ENCODE measurements at places on chromosomes 5 and 9.

- DNase-seq: no peak
These were observed 16.3 kb upstream of the OLFM1 start for GRCh38 chr9:135070964-135071735.

DNA sequence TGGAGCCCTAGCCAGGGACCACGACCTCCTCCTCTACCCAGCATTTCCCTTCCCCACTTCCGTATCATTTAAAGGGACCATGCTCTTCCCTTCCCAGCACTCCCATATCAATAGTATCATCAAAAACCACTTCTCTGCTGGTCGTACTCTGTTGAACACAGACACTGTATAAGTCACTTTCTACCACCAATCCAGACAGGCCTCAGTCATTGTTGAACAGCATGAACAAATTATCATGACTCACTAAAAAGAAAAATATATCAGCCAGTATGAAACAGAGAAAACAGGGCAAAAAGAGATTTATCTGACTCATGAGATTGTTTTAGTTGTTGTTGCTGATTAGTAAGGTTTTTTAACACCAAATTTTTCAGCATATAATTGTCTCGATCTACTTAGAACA is 89.8 kb downstream of the CDKN2A start:
- DNase-seq: no peak

DNA sequence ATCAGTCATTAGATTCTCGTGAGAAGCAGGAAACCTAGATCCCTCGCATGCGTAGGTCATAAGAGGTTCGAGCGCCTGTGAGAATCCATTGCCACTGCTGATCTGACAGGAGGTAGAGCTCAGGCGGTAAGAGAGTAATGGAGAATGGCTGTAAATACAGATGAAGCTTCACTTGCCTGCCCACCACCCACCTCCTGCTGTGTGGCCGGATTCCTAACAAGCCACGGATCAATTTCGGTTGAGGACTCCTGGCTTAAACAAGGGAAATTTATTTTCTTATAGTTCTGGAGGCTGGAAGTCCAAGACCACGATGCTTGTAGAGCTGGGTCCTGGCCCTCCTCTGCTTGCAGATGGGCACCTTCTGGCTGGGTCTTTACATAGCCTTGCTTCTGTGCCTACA is 200.4 kb downstream of the PCSK5 start:
- DNase-seq: no peak

DNA sequence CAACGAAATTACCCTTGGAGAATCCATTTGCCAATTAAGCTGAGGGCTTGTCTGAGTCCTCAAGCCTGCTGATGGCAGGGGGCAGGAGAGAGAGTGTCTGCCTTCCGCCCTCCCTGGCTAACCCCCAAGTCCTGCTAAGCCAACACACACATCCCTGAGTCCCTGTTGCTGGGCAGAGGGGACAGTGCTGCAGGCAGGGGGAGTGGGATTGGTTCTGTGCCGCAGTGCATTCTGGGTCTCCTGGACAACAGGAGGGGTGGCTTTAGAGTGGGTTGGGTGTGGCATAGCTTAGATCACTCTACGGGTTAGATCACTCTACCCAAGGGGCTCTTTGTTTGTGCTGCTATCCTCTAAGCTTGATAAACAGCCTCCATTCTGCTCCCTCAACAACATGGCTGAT is 427.7 kb downstream of the CDK5RAP2 start:
- DNase-seq: no peak

- no peak for DNase-seq
These were observed 324.5 kb downstream of the ARHGEF28 start for GRCh38 chr5:73950441-73950873.

GRCh38 chr5:132752581-132753125 is 5.4 kb downstream of the CCNI2 start:
- no peak for DNase-seq

- DNase-seq: no peak
These were observed 12.0 kb downstream of the HIGD2A start for GRCh38 chr5:176400382-176401156.

GRCh38 chr9:127124111-127124531 is 1.7 kb upstream of the ANGPTL2 start:
- DNase-seq: no peak

GRCh38 chr9:130817914-130818313 is 17.1 kb upstream of the ABL1 start:
- DNase-seq: no peak

- DNase-seq: no peak
These were observed 82.8 kb downstream of the CAAP1 start for GRCh38 chr9:26809795-26810194.

- no peak for DNase-seq
These were observed 10.6 kb upstream of the QSOX2 start for GRCh38 chr9:136255896-136256890.

- no peak for DNase-seq
These were observed 165.2 kb downstream of the SLC25A46 start for GRCh38 chr5:110903966-110904365.

- no peak for DNase-seq
These were observed 69.3 kb downstream of the KIAA1958 start for GRCh38 chr9:112555844-112556482.

DNA sequence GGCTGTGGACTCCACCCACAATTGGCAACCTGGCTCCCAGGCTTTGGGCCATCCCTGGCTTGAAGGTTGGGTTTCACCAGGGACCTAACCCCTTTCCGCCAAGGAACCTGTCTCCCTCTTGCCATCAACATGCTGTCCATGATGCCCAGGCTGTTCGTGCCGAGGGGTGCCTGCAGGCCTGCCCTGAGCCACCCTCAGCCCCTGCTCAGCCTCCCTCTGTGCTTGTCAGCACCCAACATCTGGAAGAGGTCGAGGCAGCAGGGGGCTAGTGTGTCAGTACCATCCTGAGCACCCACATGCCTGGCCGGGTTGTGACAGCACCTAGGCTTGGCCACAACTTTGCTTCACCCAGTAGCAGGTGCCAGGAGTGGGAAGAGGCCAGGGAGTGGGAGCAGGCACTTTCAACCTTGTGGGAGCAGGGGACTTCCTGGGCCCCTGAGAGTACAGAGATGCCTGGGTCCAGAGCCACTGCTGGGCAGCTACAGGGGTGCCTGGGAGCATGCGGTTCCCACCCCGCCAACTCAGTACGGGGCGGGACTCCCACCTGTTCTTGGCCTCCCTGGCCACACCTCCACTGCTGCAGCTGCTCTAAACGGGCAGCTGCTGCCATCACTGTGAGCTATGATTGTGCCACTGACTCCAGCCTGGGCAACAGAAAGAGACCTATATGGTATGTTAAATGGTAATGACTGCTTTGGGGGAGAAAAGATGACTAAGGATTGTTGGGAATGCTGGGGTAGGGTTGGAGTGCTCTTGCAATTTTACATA is 6.3 kb downstream of the PDCD1LG2 start:
- DNase-seq: no peak

DNA sequence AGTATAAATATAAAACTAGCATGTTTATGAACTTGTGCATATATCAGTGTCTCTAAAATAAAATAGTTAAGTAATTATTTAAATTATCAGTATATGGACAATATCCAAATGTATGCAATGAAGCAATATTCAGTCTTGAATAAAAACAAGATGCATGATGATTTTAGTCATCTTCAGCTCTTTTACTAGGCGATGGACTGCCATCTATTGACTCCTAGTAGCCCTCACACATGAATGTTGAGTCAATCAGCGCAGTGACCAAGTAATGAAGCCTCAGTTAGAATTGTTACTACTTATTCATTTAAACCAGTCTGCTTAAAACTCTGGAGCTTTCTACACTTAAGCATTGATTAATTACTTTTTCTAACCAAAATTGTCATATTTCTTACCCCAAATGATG is 92.9 kb upstream of the GRHPR start:
- peak; percentile 28 for DNase-seq

DNA sequence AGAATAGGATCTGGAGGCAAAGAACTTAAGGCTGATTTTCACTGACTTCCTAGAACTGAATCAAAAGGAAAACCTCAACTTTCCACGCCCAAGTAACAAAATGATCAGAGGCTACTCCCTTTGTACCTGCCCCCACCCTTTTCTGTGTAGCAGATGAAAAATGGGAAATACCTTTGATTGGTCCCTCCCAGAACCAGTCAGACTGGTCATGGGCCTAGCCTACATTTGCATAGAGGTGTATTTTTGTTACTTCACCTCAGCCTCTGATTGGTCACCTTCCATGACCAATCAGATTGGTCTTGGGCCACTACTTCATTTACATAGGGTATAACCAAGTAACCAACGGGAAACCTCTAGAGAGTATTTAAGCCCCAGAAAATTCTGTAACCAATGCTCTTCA is 1553.5 kb upstream of the C9orf72 start:
- DNase-seq: no peak

DNA sequence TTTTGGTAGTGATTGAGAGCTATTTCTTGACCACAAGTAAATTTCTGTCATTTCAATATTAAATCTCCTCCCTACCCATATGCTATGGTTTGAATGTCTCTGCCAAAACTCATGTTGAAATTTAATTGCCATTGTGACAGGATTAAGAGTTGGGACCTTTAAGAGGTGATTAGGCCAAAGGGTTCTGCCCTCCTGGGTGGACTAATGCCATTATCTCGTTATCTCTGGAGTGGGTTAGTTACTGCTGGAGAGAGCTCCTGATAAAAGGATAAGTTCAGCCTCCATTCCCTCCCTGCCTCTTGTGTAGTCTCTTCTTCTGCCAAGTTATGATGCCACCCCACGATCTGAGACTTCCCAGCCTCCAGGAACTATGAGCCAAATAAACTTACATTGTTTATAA is 3.6 kb upstream of the DRD1 start:
- no peak for DNase-seq

GRCh38 chr9:16773116-16773515 is 97.4 kb downstream of the BNC2 start:
- DNase-seq: no peak

DNA sequence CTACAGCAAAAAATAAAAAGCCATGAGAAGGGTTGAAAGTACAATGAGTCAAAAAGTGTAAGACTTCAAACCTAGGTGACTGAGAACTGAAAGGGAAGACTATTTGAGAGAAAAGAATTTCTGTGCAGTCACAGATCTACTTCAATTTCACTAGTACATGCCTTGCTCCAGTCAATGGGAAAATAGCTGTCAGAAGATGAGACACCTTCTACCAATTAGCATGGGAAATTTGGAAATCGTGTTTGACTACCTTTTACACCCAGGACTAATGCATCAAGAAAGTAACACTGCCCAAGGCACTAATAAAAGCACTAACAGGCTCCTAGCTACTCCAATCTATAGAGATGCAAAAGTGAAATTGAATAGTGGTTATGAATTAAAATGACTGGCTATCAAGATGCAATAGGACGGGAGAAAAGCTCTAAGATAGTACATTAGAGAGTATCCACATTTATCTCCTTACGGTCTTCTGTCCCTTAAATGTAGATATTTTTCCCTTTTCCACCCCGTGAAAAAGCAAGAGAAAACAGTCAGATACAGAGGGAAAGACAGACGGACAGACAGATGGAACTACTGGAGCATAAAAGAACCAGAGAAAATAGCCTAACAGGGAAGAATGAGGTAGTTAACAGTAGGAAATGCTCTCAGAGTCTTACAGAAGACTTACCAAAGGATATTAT is 15.2 kb downstream of the ERP44 start:
- no peak for DNase-seq

DNA sequence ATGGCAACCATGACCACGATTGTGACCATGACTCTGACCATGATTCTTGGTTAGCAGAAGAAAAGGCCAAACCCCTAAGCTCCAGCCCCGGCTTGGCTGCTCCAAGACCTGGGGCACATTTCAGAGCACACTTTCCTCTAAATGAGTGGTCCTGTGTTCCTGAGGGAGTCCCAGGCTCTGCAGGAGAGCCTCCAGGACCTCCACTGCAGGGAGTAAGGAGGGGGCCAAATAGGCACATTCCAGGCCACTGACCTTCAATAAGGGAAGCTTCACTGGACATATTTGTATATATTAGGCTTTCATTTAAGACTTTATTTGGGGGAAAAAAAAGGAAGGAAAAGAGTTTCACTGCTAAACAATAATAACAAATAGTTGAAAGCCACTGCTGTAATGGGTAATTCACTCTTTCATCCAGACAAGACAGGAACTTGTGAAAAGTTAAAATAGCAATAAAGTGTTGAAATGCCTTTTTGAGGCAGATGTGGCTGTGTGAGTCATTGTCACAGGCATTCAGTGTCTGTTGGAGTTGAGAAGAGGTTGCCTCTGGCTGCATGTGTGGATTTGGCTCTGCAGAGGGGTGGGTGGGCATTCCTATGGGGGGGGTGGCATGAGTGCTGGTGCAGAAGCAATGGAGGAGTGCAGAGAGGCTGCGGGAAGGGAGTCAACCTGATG is 63.9 kb upstream of the TGFBR1 start:
- DNase-seq: peak; percentile 21

GRCh38 chr5:35502206-35502605 is 115.5 kb upstream of the SPEF2 start:
- DNase-seq: no peak

- DNase-seq: no peak
These were observed 152.2 kb downstream of the TMEM167A start for GRCh38 chr5:82925061-82925411.

DNA sequence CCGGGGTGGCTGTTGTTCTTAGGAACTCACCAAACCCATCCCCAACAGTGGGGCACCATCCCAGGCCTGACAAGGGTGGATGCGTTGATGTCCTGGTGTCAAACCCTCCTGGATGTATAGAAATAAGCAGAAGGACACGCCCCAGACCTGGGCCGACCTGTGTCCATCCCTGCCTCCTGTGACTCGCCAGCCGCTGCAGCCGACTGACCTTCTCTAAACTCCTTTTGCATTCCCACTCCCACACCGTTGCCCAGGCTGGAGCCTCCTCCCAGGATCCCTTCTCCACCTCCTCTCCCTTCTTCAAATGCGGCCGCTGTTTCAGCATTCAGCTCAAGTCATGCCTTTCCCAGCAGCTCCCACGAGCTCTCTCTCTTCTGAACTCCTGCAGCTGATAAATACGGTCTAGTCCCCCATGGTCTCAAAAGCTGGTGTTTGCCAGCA is 213.2 kb upstream of the IER5L start:
- DNase-seq: no peak

- no peak for DNase-seq
These were observed 34.2 kb downstream of the DMGDH start for GRCh38 chr5:79035237-79035636.

GRCh38 chr5:157563373-157563928 is 12.1 kb downstream of the ADAM19 start:
- no peak for DNase-seq

GRCh38 chr9:111231801-111232580 is 98.0 kb downstream of the OR2K2 start:
- DNase-seq: no peak

DNA sequence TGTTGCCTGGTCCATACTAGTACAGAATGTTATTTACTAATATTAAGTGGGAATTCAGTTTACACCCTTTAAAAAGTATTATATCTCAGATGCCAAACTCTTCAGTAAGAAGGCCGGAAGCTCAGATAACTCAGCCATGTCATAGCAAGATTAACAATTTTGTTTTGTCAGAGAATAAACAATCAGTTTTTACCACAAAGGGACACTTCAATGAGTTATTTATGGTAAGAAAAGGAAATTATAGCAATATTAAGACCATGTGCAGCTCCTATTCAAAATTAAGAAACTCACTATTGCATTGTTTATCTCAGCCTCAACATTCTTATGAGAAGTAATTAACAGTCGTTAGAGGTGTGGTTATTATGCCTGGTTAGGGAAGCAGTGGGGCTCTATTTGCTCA is 13.1 kb upstream of the ARL15 start:
- no peak for DNase-seq

GRCh38 chr9:99211746-99212145 is 10.0 kb downstream of the ALG2 start:
- DNase-seq: no peak

GRCh38 chr9:116594547-116594946 is 92.6 kb upstream of the TRIM32 start:
- no peak for DNase-seq

GRCh38 chr9:38224941-38225340 is 155.9 kb upstream of the SHB start:
- DNase-seq: no peak

Measured in GDM1 (cell line).